ENCODE measurements at places on chromosomes 5 and 9. TPM values are rescaled to one million over a fixed set of nuclear protein-coding genes. Genes with fewer than 3 reads are reported as not detected.

The PNPLA7 gene
- polyA plus RNA-seq, result 8.8 TPM

The SPARC gene
- polyA plus RNA-seq, result 747 TPM

DNA sequence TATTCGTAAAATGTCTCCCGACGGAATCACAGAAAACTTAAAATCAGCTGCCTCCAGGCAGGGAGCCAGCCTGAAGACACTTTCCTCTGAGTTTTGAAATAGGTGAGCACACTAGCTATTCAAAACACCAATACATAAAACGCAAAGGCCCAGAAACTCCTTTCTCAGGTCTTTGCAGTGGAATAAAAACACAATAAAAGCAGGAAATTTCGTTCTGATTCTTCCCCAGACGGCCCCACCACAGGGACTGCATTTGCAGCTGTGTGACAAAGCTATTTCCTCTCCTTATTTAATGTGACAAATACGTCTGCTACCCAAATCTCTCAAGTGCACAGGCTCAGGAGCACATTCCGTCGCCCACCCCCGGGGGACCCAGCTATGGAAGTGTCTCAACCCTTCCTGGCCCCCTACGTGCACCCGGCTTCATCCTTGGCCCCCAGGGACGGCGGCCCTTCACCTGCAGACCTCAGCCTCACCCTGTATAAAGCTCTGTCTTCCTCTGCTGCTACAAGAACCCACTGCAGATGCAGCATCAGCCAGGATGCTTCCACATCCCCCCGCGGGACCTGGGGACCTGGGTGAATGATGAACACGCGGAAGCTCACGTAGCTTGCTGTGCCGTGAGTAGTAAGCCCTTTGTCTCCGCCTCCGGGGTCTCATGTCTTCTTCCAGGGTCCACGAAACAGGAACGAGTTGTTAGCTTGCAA lies 24.9 kb downstream of the AHRR start:
- no peak for DNase-seq

DNA sequence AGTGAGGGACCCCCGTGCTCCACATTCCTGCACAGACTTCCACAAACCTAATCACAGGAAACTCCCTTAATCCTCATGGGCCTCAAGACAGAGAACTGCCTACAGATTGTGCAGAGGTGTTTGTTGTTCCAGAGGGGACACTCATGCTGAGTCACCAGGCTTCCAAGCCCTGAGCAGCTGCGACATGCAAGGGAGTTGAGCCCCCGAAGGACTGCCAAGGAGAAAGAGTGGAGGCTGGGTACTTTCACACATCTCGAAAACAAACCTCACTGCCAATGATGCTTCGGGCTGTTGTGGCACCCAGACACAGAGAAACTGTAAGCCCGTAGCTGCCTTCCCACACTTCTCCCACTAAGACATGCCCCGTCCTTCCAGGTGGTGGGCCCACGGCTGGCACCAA lies 480.8 kb downstream of the CDH12 start:
- DNase-seq, result no peak

DNA sequence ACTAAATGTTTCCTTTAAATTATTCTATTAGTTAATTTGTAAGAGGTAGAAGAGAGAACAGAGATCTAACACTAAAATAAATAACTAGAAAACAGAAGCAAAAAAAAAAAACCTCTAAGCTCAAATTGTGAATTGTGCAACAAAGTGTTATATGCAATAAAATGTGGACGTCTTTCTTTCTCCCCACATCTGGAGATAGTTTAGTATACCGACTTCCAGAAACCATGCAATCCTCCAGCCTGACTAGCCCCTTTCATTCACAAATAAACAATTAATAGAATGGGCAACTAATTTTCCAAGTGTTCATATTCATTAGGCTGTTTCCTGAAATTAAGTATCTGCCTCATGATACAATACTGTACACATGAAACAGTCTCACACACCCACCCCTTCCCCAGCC lies 258.5 kb downstream of the BNC2 start:
- DNase-seq, result no peak

GRCh38 chr9:133448487-133448972 lies 11.2 kb upstream of the CACFD1 start:
- DNase-seq, result no peak

DNA sequence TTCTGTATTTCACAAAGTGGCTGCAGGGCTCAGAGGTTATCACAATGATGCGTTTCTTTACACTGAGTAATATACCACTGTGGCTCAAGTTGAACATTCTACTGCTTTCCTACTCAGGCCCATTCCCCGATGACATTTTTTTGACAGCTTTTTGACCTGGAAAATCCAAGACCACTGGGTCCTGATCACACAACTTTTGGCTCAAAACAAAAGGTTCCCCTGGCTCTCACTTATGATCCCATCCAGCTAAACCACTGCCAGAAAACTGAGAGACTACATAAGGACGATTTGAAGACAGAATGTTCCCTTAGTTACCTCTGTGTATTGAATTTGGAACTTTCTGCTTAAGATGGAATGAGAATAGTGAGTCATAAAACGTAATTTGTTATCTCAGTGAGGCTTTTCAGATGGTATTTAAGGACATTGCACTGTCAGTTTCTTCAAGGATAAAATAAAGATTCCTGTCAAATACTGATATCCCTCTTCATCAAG lies 78.0 kb upstream of the FBXL7 start:
- no peak for DNase-seq

DNA sequence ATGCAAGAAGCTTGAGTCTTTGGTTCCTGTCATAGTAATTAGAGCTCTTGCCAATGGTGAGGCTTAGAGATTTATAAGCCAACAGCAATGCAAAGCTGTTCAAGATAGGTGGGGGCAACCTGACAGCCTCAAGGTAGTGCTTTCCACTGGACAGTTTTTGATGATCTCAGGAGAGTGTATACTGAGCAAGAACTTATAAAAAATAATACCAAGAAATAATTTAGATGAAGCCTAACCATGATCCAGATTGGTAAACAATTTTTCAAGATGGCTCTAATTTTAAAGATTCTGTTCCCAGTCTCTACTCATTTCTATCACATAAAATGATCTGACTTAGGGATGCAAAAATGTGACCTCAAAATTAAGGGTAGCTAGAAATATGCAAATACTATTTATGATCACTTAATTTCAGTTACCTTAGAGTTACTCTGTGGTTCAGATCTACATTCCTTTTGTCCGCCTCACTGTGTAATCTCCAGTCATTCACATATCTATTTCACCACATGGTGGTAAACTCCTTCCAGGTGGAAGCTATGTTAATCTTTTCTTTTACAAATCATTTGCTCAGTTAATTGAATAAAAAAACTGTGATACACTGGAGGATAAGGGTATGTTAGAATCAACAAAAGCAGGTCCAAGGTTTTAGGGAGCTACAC lies 1228.0 kb upstream of the C9orf72 start:
- no peak for DNase-seq

All from heart left ventricle (tissue), 16 donors.